ENCODE measurements at places on chromosomes 13 and 19. TPM values are rescaled to one million over a fixed set of nuclear protein-coding genes. Genes with fewer than 3 reads are reported as not detected.

Gene TIMM50
- total RNA-seq, result 218 TPM

Gene IGFL2
- total RNA-seq, result not detected

Gene C19orf85
- not detected for total RNA-seq

Gene SMIM17
- not detected for total RNA-seq

Gene ZNF563
- total RNA-seq, result 4.3 TPM

Gene SCEL
- total RNA-seq, result not detected

Gene ZNF285
- 1.1 TPM for total RNA-seq

Gene CGB2
- total RNA-seq, result not detected

Gene TDRD12
- total RNA-seq, result 0.15 TPM

Gene PROZ
- total RNA-seq, result not detected

Gene CD177
- total RNA-seq, result 2.7 TPM

Gene ZNF492
- total RNA-seq, result not detected

Gene LRG1
- total RNA-seq, result not detected

Gene RPL21
- total RNA-seq, result 2,215 TPM

Gene F2RL3
- not detected for total RNA-seq

Gene LGALS7B
- not detected for total RNA-seq

Gene FEM1A
- 9.2 TPM for total RNA-seq

Gene PEG3
- total RNA-seq, result not detected

Gene ZNF865
- total RNA-seq, result 0.69 TPM

Gene BEST2
- 0.30 TPM for total RNA-seq

Gene CCDC122
- 1.4 TPM for total RNA-seq

Gene CDX2
- total RNA-seq, result 0.07 TPM

Gene IZUMO2
- not detected for total RNA-seq

Gene IGFL3
- total RNA-seq, result not detected

Gene TUBB4A
- total RNA-seq, result 0.03 TPM

Gene CUL4A
- total RNA-seq, result 157 TPM

Gene NPAS1
- total RNA-seq, result not detected

Gene ZNF534
- not detected for total RNA-seq

Gene UFM1
- total RNA-seq, result 144 TPM

Gene MISP3
- total RNA-seq, result 2.3 TPM

Gene HSPB6
- not detected for total RNA-seq

Gene ZNF724
- total RNA-seq, result 0.82 TPM

Gene ERFL
- total RNA-seq, result not detected

Gene C13orf46
- not detected for total RNA-seq
